ENCODE measurements at places on chromosomes 4 and X.

GRCh38 chr4:105075045-105075444 is 71.6 kb upstream of the TET2 start:
- DNase-seq: no peak

DNA sequence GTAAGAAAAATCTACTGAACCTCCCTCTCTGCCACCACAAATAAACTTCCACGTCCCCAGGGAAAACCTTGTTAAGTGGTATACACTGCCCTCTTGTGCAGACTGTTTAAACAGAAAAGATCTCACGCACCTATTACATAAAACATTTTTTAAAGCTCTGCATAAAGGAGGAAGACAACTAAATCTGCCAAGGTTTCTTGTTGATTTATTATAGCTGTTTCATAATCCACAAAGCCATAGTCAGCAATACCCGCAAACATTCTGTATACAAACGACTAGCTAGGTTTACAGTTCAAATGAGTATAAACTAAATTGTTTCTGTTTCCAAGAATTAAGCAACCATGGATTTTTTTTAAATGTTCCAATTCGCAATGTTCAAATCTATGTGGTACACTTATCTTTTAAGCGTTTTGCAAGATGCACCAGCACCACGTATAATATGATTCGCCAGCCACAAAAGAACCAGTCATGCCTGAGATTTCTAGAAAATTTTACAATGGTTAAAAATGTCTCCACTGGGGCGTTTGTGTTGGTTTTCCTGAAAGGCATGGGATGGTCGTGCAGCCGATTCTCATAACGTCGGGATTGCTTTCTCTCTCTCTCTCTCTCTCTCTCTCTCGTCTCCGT is 164.6 kb downstream of the PRKX start:
- DNase-seq: no peak

- no peak for DNase-seq
Observed at GRCh38 chr4:11194431-11194830, 234.3 kb downstream of the HS3ST1 start.

GRCh38 chrX:49042581-49043219 is 457 bp downstream of the TFE3 start:
- no peak for DNase-seq

GRCh38 chr4:122930862-122931261 is 8.5 kb upstream of the NUDT6 start:
- DNase-seq: no peak

DNA sequence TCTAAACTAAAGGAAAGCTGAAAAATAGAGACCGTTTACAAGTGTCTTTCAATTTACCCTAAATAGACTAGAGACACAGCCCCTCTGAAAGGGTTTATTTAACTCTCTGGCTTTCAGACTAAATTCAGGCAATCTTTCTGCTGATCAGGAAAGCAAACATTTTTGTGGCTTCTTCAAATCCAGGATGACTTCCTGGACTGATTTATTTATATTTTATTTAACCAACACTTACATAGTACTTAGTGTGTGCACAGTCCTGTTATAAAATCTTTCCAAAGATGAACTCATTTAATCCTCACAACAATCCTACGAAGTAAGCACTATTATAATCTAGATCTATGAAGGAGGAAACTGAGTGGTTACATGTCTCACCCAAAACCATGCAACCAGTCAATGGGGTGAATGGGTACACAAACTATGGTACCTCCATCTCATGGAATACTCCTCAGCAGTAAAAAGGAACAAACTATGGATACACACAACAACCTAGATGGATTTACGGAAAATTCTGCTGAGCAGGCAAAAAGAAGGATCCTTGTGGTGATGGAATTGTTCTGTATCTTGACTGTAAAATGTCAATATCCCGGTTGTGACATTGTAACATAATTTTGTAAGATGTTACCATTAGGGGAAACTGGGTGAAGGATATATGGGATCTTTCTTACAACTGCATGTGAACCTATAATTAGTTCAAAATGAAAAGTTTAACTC is 64.1 kb upstream of the MAMLD1 start:
- DNase-seq: no peak

DNA sequence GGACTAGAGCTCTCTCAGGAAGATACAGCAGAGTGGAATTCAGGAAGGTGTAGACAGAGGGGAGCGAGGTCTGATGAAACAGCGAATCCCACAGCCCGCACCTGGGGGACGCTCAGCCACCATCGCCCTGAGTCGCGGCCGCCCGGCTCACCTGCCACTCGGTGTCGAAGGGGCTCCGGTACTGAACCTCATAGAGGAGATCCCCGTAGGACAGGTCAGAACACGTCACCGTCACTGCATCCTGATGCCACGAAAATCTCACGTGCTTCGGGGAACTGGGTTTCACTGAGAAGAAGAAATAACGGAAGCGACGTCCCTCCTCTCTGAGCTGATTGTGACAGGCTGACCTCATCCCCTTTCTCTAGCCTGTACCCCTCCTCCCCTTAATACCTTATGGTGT is 10.2 kb downstream of the CRLF2 start:
- DNase-seq: no peak

DNA sequence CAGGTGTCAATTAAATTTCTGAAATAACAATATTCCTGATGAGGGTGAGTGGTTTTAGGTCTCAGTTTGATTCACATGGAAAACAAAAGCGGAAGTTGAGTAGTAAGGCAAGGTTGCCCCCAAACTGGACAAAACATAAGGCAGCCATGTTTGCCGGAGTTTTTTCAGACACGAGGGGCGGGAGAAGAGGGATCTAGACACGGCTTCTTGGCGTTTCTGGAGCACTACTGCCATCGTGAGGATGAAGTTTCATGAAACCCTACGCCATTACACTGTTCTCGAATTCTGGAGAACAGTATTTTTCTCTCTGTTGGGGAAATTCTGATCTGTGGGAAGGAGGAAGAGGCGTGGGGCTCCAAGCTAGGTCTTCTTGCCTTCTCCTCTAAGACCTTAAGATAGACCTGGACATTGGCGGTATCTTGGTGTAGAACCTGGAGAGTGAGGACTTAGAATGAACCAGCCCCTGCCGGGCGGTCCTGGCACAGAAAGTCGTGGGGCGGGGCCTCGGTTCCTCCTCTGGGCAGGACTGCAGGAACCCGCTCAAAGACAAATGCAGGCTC is 160.3 kb downstream of the OR13H1 start:
- DNase-seq: no peak

GRCh38 chr4:171390626-171391025 is 422.6 kb upstream of the GALNTL6 start:
- DNase-seq: no peak

DNA sequence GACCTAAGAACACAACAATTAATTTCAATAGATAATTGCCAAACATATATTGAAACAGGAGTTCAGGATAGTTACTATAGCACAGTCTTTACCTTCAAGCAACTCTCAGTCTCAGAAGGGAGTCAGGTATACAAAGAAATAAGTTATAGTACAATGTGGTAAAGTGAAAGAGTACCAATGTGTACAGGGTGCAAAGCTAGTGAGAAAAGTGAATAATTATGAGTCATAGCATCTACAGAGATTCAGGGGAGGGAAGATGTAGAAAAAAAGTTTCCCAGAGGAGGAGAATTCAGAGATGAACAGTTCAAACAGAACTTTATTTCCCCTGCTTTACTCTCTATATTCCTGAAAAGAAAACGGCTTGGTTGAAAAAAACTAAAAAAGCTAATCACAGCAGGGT is 22.7 kb upstream of the DKK2 start:
- DNase-seq: no peak

GRCh38 chrX:107448625-107448997 is 841 bp upstream of the FRMPD3 start:
- DNase-seq: no peak

DNA sequence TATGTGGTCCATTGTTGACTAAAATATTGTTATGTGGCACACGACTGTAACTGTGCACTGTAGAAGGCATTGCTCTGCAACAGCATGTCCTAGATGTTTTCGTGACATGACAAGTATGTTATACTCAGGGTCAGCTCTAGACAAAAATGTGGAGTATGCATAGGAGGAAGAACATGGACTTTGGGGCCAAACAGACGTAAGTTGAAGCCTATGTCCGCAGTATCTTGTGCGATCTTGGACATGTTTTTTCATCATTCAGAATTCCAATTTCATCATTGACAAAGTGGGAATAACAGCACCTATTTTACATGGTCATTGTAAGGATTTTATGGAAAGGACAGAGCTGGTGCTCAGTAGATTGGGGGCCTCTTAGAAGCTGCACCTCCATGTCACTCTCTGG is 27.7 kb upstream of the PROM1 start:
- no peak for DNase-seq

DNA sequence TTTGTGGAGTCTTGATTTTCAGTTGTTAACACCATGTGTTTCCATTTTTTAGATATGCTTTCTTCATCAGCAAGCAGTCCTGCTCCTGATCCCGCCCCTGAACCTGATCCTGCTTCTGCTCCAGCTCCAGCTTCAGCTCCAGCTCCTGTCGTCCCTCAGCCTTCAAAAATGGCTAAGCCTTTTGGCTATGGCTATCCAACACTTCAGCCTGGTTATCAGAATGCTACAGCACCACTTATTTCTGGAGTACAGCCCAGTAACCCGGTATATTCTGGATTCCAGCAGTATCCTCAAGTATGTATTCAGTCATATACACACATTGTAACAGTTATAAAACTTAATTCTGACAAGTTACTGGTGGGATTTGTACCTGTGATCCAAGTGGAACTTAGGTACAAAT is 60.9 kb downstream of the SEC24B start:
- no peak for DNase-seq

GRCh38 chrX:116031331-116031730 is 139.2 kb upstream of the AGTR2 start:
- no peak for DNase-seq

- DNase-seq: no peak
Observed at GRCh38 chrX:101210630-101211029, 9.0 kb upstream of the DRP2 start.

- no peak for DNase-seq
Observed at GRCh38 chrX:119721487-119721886, 28.5 kb upstream of the SEPTIN6 start.

- no peak for DNase-seq
Observed at GRCh38 chr4:129109965-129110824, 14.2 kb downstream of the C4orf33 start.

DNA sequence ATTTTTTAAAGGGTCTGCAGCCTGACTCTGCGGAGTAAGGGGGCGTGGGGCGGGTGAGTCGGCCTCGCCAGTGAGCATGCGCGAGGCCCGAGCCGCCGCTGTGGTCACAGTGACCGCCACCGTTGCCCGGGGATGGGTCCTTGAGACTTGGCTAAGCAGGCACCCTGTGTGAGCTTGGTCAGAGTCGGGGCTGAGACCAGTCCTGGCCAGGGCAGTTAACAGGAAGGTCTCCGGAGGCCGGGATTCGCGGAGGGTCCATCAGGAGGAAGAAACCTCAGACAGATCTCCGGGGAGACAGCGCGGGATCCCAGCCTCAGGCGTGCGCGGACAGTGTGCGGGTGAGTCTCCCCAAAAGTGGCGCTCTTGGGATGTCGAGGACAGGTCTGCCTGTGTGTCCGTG is 1384.4 kb upstream of the PCDH10 start:
- no peak for DNase-seq

- DNase-seq: no peak
Observed at GRCh38 chr4:69874507-69874906, 14.6 kb upstream of the SULT1E1 start.

DNA sequence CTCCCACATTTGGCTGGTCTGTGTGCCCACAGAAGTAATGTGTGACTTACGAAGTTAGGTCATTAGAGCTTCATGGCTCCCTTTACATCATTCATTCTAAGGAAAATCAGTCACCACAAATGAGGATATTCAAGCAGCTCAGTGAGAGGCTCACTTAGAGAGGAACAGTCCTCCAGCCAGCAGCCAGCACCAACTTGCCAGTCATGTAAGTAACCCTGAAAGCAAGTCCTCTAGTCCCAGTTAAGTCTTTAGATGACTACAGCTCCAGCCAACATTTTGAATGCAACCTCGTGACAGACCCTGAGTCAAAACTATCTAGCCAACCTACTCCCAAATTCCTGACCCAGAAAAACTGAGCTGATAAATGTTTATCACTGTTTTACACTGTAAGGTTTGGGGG is 71.3 kb downstream of the LRBA start:
- DNase-seq: no peak

GRCh38 chrX:131816551-131817136 is 206.5 kb upstream of the STK26 start:
- DNase-seq: peak; percentile 78

DNA sequence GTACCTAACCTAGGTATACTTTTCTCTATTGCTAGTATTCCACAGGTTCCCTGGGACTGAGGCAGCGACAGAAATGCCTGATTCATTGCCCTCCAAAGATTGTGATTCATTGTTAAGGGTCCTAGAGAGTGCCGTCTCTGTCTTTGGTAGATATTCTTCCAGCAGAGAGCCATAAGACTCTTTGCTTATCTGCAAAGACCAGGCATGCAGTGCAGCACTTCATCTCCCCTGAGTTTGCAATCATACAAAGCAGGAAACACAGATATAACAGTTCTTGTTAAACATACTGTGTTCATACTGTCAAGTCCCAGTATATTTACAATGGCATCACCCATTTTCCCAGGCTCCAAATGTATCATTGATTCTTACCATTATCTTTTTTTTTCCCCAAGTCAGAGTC is 47.7 kb downstream of the KLF8 start:
- no peak for DNase-seq

DNA sequence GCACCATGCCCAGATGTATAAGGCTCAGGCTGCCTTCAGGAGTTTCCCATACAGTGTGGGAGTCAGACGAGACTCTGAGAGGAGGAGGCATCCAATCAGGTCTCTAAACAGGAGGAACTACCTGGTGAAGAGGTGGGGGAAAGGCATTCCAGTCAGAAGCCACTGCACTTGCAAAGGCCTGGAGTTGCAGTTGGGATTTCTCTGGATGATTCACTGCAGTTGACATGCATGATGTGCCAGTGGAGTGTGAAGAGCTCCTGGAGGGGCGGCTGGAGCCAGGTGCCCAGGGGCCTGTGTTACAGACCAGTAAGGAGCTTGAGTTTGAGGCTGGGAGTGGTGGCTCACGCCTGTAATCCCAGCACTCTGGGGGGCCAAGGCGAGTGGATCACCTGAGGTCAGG is 339.1 kb downstream of the ARHGAP10 start:
- no peak for DNase-seq

- no peak for DNase-seq
Observed at GRCh38 chrX:55841962-55842752, 124.6 kb downstream of the RRAGB start.

DNA sequence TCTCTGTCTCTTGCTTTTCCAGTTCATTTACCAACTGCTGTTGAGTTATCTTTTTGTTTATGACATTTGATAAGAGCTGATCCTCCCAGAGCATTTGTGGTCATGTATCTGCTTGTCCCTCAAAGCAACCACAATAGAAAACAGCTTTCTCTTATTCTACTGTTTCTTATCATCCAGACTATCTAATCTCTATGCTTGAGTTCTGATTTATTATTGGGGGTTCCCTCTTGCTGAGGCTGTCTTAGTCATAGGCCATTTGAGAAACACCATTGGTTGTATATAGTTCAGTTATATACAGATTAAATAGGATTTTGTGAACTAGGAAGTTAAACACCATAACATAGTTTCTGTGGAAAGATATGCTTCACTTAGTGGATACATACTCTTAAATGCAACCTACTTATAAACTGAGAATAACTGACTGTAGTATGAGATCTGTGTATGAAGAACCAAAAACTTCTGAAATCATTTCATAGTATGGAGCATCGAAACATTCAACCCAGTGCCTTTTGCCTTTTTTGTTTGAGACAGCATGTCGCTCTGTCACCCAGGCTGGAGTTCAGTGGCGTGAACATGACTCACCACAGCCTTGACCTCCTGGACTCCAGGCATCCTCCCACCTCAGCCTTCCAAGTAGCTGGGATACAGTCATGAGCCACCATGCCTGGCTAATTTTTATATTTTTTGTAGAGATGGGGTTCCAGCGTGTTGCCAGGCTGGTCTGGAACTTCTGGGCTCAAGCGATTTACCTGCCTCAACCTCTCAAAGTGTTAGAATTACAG is 75.8 kb downstream of the STIM2 start:
- no peak for DNase-seq

Measured in CD8-positive, alpha-beta memory T cell (primary cell).